ENCODE measurements at places on chromosomes 5 and 9.
A peak's percentile ranks its signal among the peaks of the same experiment; 100 is the strongest.

DNA sequence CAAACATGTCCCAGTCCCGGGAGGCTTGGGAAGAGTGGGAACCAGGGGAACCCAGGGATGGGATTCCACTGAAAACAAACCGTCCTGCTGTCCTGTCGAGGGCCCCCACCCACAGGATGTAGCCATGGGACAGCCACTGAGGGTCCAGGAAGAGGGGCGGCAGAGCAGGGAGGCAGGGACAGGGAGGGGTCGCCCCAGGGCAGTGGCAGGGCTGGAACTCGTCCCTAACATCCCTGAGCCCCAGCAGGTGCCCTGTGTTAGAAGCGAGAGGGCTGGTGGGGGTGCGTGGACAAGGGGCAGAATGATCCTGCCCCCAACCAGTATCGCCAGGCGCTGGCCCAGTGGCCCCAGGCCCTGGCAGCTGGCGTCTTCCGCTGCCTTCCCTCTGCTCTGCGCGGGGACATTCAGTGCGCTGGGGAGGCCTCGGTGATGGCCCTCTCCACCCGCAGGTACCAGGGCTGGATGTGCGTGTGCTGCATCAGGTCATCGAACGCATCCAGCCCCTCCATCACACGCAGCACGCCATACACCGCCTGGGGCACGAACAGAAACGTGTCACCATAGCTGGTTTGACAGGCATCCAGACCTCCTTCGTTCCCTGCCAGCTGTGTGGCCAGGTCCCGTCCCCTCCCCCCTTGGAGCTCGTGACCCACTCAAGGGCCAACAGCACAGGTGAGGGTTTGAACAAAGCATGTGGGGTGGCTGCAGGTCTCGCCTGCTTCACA is 6.6 kb downstream of the PTGES2 start:
- no peak for DNase-seq

GRCh38 chr5:173119719-173120118 is 24.6 kb upstream of the BNIP1 start:
- no peak for DNase-seq

GRCh38 chr9:124602204-124602603 is 95.0 kb upstream of the NR5A1 start:
- peak; percentile 61 for DNase-seq

- no peak for DNase-seq
Measured at GRCh38 chr5:4348919-4349318, 753.3 kb downstream of the IRX1 start.

- no peak for DNase-seq
Measured at GRCh38 chr5:83711982-83712601, 8.6 kb downstream of the HAPLN1 start.

DNA sequence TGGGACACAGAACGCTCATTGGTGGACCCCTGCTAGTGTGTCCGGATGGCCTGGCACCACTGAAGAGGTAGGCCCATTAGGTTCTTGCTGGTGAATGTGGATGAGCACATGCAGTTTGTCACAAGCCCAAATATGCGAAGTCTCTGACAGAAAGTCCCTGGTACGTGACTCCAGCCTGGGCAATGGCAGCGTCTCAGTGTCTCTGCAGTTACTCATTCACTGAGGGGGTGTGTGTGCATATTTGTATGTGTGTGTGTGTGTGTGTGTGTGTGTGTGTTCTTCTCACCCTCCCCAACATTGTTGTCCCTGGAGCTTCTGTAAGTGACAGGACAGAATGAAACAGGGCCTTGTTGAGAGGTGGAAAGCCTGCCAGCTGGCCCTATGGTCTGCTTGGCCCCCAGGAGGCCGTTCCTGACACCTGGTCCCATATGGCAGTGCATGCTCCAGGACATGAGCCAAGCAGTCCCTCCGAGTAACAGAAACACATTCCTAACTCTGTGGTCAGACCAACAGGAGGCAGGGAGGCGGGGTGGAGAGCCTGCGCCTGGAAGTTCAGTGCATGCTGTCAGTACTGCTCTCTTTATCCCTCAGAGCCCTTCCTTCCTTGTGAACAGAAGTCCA is 169.9 kb downstream of the SLC28A3 start:
- DNase-seq = peak; percentile 55

DNA sequence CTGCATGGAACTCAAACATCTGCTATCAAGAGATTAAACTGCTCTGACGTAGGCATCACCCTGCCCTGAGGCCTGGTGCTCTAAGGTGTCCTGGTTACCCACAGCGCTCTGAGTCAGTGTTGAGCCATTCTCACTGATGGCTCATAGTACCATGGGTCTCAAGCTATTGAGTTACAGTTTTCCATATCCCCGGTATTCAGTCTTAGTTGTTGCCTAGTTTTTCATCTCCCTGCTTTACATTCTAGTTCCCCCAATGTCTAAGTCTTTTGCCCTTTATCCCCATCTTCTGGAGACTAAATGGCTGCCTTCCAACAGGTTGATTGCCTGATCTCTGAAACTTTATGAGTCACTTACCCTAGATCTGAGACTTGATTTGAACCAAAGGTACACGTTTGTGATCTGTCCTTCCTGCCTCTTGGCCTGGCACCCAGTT is 161.2 kb upstream of the PTGER4 start:
- peak; percentile 99 for DNase-seq

DNA sequence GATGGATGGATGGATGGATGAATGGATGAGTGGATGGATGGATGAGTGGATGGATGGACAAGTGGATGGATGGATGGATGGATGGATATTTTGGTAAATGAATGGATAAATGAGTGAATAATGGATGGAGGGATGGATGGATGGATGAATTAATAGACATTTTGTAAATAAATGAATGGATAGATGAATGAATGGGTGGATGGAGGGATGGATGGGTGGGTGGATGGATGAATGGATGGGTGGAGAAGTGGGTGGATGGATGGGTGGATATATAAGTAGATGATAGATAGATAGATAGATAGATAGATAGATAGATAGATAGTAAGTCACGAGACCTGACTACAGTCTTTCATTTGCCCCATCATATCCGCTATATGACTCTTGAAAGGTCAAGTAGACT is 82.7 kb upstream of the OLFM1 start:
- DNase-seq = no peak

GRCh38 chr9:91297306-91297705 is 64.4 kb downstream of the AUH start:
- no peak for DNase-seq

GRCh38 chr5:1140171-1140817 is 28.4 kb upstream of the SLC12A7 start:
- no peak for DNase-seq

DNA sequence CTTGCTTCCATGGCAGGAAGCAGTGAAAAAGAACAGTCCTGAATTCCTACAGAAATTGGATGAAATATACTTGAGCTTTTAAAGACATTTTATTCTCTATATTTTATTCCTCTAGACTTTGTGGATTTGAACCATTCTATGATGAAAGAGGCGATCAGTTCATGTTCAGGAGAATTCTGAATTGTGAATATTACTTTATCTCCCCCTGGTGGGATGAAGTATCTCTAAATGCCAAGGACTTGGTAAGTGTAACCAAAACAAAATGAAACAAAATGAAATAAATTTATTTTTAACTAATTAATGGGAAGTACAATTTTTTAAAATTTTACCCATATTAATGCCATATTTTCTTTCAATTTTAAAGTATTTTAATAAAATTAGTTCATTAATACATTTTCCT is 34.1 kb downstream of the STARD4 start:
- DNase-seq = no peak

DNA sequence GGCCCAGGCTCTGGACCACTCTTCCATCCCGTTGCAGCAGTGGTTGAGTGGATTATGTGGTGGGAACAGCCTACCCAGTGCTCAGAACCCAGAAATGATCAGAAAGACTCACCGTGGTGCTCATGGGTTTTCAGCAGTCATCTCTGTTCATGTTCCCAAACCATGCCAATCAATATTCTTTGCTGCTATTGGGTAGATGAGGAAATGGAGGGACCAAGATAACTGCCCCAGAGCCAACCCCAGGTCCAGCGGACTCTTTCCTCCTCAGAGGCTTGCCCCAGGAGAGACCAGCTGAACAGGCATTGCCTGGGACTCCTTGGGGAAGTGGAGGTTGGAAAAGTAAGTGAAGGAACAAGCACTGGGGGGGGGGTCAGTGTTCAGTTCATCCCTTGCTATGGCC is 38.1 kb downstream of the ALG2 start:
- DNase-seq = no peak

- DNase-seq = no peak
Measured at GRCh38 chr5:61638476-61638875, 306.4 kb downstream of the ZSWIM6 start.

- DNase-seq = no peak
Measured at GRCh38 chr9:71119746-71120145, 1.7 kb downstream of the TRPM3 start.

GRCh38 chr9:138080979-138081378 is 203.4 kb downstream of the CACNA1B start:
- no peak for DNase-seq

GRCh38 chr9:101201630-101202029 is 173.1 kb downstream of the PLPPR1 start:
- DNase-seq = no peak

DNA sequence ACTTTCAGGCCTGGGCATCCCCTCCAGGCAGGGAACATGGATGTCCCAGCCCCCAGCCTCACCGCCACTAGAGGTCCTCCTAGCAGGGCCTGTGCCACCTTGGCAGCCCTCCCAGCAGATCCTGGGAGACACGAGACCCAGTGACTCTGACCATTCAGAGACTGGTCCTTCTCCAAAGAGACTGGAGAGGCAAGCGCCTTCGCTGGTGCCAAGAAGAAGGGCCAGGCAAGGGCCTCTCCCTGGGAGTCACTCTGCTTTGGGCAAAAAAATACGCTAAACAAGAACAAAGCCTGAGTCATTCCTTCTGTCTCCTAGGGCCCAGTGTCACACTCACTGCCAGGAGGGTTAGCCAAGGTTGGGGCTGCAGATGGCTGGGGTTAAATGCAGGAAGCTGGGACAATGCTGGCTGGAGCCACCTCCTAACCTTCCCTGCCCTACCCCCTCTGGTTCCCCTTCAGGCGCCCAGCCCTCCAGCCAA is 35.3 kb upstream of the SMIM23 start:
- peak; percentile 38 for DNase-seq

DNA sequence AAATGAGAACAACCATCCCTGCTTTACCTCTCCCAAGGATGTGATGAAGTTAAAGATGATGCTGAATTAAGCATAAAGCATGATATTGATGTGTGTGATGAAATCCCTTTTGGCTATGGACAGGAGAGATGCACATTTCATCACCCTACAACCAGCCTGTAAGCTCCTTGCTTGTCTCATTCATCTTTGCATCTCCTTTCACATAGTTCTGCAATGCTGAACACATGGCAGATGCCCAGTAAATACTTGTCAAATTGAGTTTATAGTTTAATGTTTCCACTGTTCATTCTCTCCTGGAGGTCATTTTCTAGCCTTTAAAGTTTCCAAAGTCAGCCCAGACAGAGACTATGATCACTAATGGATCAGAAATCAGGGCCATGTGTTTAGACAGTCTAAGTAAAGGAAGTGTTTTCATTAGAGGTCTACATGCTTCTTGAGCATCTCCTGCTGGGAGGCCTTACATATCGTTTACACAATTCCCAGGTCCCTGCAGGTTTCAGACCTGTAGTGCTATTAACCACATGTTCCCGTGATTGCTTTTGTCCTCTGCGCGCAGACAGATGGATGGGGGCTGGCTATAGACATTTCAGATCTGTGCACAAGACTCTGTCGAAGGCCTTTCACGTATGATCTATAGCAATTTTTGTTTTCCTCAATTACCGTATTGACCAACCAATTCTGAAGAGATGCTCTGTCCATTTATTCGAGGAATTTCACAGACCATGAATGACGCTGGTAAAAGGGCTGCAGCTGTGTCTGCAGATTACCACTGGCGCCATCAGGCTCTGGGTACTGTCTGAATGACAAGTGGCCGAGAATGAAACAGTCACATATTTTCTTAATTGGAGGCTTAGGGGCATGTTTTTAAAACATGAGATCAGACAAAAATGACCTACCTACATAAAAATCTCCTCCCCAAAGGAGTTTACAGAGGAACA is 49.0 kb upstream of the CKMT2 start:
- DNase-seq = no peak
